ENCODE measurements at places on chromosomes 2 and 18.
A peak's percentile ranks its signal among the peaks of the same experiment; 100 is the strongest.

- no peak for DNase-seq
Observed at GRCh38 chr2:241818943-241819270, 9.9 kb downstream of the NEU4 start.

DNA sequence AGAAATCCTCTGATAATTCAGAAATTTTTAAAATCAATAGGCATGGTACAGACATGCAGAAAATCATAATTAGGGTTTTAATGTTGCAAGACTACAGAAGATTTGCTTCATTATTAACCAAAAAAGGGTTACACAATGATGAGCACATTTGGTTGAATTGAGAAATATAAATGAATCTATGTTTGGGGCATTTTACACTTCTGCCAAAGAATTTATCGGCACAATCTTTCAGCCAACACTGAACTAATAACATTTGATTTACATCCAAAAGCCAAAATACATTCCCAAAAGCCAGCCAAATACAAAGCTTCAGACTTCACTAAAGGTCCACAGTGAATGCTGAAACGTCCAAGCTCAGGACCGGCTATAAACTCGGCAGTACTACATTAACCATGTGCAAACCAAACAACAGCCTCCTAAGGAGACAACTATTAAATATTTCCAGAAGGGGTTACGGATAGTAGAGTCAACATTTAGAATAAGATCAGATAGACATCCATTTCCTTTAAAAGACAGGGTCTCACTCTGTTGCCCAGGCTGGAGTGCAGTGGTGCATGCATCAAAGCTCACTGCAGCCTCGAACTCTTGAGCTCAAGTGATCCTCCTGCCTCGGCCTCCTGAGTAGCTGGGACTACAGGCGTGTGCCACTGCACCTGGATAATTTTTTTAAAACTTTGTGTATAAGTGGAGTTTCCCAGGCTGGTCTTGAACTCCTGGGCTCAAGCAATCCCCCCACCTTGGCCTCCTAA is 29.4 kb downstream of the SPRED2 start:
- no peak for DNase-seq

DNA sequence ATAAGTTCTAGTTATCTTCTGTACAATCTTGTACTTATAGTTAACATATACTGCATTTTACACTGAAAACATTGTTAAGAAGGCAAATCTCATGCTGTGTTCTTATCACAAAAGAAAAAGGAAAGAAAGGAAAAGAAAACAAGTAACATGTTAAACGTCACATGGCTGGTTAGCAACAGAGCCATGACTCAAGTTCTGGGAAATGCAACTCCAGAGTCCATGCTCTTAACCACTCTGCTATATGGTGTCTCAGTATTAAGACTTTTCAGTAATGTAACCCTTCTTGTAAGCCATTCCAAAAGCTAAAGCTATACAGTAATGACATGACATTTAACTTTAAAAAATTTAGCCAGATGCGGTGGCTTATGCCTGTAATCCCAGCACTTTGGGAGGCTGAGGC is 181.4 kb downstream of the BARD1 start:
- DNase-seq, result no peak

DNA sequence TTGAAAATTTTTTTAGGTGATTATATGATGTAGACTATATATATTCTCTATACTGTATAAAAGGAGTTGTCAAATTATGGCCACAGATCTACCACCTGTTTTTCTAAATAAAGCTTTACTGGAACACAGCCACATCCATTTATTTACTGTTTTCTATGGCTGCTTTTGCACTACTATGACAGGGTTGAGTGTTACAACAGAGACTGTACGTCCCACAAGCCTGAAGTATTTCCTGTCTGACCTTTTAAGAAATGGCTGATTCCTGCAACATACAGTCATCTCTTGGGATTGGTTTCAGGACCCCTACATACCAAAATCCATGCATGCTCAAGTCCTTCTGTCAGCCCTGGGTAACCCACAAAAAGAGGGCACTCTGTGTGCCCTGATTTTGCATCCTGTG is 508.3 kb downstream of the TSN start:
- no peak for DNase-seq

DNA sequence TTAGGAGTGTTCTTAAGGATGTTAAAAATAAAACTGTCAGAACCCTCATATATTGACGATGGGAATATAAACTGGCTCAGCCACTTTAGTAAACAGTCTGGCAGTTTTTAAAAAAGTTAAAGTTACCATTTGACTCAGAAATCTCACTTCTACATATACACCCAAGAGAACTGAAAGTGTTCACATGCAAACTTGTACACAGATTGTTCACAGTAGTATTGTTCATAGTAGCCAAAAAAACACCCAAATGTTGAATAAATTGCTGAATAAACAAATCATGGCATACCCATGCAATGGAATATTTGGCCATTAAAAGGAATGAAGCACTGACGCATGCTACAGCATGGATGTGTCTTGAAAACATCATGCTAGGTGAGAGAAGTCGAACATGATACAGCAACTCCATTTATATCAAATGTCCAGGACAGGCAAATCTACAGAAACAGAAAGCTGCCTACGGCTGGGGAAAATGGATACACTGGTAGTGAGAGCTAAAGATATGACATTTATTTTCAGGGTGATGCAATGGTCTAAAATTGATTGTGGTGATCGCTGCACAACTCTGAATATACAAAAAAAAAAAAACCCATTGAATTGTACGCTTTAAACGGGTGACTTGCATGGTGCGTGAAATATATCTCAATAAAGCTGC is 10.1 kb downstream of the RPL31 start:
- DNase-seq, result no peak

DNA sequence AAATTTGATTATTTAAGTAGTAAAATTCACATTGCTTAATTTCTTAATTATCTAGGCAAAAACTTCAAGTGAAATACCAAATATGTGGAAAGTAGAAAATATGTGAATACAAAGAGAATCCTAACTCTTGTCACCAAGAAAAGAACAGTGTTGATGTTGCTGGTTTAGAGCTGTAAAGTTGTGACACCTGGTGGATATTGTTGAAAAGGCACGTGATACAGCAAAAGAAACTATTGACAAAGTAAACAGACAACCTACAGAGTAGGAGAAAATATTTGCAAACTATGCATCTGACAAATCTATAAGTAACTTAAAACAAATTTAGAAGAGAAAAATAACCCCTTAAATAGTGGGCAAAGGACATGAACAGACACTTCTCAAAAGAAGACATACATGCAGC is 25.6 kb upstream of the ZC3H15 start:
- DNase-seq, result peak; percentile 4

- no peak for DNase-seq
Observed at GRCh38 chr2:64268330-64269048, 124.3 kb upstream of the PELI1 start.

DNA sequence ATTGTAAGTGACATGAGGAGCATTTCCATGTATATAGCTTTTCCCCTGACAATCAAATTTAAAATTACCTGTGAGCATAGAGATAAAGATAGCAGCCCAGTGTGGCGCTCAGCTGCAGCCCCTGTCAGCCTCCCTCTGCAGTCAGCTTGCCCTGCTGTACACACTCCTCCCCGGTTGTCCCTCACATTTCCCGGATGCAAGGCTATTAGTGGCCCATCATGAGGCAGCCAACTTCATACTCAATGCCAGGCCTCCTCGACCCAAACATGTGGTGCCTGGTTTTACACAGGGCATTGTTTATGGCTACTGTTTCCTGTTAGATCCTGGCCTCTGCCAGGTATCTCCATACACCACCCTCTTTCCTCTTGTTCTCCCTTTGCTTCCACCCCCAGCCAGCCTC is 116.1 kb upstream of the SH3BP4 start:
- no peak for DNase-seq

DNA sequence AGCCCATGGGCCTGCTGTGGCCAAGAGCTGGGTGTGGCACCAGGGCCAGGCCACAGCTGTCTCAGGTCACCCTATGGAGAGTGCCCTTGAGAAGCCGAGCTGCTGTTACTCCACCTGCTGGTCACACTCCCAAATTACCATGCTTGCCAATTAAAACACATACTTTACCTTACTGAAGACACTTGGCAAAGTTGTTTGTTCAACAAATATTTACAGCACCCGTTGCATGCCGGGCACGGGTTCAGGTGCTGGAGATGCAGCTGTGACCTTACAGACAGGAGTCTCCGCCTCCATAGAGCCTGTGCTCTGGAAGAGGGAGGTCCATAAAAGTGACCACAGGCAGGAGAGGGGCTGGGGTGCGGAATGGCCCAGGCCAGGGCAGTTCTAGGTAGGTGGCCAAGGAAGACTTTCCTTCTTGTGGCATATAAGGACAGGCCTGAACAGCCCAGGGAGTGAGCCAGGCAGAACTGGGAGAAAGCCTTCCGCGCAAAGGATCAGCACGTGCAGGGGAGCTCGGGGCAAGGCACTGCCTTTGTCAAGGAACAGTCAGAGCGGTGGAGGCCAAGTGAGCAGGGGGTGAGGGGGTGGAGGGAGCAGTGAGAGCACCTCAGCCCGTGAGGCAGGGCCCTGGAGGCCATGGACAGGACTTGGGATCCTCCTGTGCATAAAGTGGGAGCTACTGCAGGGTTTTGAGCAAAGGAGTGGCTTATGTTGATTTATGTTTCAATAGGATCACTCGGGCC is 23.6 kb upstream of the RBM44 start:
- DNase-seq, result no peak

GRCh38 chr2:203394519-203395227 is 66.5 kb downstream of the ABI2 start:
- no peak for DNase-seq

DNA sequence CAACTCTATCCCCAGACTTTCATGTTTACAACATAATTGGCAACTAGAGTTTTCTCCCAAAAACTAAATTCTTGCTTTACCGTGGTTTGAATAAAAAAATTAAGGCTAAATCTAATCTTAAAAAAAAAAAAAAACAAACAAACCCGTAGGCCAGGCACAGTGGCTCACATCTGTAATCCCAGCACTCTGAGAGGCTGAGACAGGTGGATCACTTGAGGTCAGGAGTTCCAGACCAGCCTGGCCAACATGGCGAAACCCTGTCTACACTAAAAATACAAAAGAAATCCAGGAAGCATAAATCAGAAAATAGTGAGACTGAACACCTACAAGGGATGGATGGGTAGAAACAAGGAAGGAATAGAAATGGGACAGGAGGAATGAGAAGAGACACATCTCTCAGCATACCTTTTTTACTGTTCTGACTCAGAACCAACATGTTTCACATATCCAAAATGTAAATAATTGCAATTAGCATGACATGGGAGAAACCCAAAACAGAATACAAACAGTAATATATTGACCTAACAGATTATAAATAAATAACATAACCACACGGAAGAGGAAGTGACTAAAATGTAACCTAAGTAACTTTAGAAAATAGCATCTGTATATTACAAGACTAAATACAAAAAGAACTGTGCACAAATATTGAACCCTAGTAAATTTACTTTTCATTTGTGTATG is 17.5 kb downstream of the MGAT4A start:
- no peak for DNase-seq

DNA sequence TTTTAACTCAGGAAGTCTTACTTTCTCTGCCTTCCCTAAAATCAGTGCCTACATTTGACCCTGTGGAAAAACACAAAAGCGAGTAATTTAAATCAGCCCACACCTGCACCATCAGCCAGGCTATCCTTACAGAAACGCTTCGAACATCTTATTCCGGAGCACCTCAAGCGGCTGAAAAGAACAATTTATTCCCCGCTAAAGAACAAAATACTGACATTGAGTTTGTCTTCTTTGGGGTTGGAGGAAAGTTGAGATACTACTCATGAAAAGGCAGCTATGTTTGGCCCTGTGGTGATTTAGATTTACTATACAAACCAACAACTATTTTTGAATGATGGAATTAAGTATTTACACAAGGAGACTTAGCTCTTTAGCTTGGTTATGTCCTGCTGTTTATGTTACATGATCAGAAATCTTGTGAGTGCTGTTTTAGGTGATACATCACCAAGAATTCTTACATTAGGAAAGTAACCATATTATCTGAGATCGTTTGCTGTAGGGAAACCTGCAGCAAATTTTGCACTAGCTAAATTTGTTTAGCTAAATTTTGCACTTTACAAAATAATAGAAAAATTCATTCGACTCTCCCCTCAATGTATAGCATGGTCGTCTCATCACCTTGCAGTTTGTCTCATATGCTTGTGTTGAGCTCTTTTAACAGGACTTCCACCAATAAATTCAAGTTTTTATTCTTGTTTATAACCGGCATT is 158.8 kb upstream of the SIX2 start:
- DNase-seq, result no peak

DNA sequence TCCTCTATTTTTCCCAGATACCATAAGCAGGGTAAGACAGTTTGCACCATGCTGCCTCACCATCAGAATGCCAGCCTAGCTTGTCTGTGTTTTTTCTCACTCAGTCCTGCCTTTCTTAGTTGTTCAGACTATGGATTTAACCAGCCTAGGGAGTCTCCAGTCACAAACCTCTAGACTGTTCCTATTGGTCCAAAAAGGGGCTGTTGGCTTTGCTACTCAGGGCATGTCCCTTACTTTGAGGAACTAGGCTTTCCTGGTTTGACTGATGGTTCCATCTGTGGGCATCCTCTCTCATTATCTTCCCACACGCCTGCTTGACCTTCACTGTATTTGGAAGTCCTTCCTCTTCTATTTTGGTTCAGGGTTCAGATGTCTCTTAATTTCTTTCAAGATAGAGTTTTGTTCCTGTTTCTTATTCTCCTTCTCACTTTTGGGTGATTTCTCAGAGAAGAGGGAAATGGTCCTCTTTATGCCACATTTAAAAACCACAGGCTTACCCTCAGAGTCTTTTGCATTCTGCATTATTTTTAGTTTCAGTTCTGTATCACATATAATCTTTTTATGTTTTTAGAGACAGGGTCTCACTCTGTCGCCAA is 31.3 kb upstream of the TMEM131 start:
- no peak for DNase-seq

GRCh38 chr2:221335219-221335752 is 236.8 kb downstream of the EPHA4 start:
- no peak for DNase-seq

DNA sequence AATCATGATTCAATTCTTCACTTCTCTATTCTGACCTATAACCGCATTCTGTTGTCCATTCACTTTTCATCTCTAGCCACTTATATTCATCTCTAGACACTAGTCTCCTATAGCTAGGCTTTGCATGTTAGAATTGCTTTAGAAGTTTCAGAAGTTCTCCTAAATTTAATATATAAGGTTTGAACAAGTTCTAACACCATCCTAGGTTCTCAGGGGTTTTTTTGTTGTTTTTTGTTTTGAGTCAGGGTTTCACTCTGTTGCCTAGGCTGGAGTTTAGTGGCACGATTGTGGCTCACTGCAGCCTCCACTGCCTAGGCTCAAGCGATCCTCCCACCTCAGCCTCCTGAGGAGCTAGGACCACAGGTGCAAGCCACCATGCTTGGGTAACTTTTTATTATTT is 19.9 kb downstream of the WDSUB1 start:
- DNase-seq, result no peak

GRCh38 chr2:62724886-62725711 is 19.6 kb downstream of the EHBP1 start:
- DNase-seq, result no peak

- no peak for DNase-seq
Observed at GRCh38 chr2:30763151-30763660, 44.0 kb downstream of the CAPN13 start.

GRCh38 chr2:74646201-74646600 is 1.9 kb downstream of the M1AP start:
- no peak for DNase-seq

GRCh38 chr2:218187296-218188015 is 20.7 kb upstream of the CXCR1 start:
- no peak for DNase-seq
